ENCODE measurements at places on chromosomes 12 and 14. TPM values are rescaled to one million over a fixed set of nuclear protein-coding genes. Genes with fewer than 3 reads are reported as not detected.

DNA sequence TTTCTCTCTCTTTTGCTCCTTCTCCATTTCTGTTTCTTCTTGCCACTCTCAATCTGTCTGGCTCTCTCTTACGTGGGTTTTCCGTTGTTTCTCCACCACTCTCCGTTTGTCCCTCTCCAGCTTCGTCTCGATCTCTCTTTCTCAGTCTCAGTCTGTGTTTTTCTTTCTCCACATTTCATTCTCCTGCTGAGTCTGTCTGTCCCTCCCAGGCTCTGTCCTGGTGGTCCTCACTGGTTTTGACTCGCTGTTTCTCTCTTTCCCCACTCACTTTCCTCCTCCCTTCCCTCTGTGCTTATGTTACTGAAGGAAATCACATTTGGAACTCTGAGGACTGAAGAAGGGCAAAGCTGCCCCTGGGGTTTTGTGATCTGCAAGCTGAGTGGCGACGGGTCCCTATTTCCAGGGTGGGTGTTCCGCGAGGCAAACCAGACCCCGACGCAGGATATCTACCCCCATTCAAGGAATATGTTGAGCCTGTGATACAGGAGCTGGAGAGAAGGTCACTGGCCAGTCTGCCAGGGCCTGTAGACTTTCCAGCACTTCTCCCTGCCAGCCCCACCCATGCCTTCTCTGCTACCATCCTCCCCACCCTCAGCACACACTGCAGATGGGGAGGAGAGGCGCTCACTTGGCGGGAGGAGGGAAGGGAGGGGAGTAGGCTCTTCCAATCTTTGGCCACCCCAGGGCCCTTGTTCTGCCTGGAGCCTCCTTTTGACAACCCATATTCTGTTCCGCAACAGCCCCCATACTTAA lies 102.7 kb upstream of the MAP1LC3B2 start:
- DNase-seq: no peak

The RAD51AP1 gene
- polyA plus RNA-seq: 10.5 TPM

DNA sequence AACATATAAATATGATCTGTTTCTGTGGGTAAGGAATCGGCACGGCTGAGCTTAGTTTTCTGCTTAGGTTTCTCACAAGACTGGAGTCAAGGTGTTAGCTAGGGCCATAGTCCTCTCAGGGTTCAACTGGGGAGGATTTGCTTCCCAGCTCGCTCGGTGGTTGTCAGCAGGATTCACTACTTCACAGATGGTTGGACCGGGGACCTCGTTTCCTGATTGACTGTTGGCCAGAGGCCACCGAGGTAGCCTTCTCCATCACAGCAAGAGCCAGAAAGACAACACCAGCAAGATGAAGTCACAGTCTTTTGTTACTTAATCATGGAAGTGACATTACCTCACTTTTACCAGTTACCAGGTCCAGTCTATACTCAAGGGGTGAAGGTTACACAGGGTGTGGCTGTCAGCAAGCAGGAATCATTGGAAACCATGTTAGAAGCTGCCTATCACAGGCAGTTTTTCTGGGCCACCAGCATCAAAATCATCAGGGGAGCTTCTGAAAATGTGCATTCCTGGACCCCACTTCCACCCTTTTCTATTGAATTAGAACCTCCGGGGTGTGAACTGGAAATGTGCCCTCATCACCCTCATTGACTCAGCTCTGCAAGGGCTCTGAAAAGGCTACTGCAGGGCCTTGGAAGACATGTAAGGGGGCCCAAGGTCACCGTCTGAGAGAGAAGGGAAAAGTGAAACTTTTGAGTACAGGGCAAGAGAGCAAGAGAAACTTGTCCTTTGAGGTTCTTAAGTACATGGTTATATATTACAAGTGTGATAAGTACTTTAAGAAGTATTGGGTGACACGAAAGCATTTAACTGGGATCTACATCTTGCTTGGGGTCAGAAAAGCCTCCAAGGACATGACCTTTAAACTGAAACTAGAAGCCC lies 10.9 kb downstream of the COPS7A start:
- no peak for DNase-seq

- DNase-seq: no peak
These were observed 1.9 kb downstream of the DAAM1 start for GRCh38 chr14:59190372-59190771.
